ENCODE measurements at places on chromosomes 1 and 21. TPM values are rescaled to one million over a fixed set of nuclear protein-coding genes. Genes with fewer than 3 reads are reported as not detected.

The AADACL4 gene
- total RNA-seq, result not detected

The AK2 gene
- total RNA-seq, result 203 TPM

The CELA2B gene
- not detected for total RNA-seq

The PTPN22 gene
- 5.2 TPM for total RNA-seq
